Ascending aorta (tissue), 2 donors: ENCODE measurements at places on chromosomes 5 and 9.

DNA sequence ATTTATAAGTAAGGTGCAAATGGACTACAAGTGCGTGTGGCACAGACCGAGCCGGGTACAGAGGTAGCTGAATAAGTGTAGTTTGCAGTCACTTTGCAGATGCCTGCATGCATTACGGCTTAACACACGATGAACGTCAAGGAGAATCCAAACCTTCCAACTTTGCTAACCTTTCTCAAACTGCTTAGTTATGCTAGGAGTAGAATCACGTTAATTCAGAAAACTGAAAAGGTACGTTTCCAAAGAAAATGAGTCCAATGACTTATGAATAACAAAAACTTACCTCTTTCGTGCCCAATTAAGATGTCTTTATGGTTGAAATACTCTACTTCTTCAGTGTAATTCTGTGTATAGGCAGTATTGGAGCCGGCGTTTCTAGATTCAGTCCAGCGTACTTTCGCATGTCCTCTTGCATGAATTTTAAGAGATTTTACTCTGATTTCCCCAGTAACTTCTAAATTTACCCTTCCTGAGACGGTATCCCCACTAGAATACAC lies 539 bp downstream of the ARRDC3 start:
- DNase-seq: no peak

GRCh38 chr9:25212361-25212760 lies 465.9 kb downstream of the TUSC1 start:
- no peak for DNase-seq

DNA sequence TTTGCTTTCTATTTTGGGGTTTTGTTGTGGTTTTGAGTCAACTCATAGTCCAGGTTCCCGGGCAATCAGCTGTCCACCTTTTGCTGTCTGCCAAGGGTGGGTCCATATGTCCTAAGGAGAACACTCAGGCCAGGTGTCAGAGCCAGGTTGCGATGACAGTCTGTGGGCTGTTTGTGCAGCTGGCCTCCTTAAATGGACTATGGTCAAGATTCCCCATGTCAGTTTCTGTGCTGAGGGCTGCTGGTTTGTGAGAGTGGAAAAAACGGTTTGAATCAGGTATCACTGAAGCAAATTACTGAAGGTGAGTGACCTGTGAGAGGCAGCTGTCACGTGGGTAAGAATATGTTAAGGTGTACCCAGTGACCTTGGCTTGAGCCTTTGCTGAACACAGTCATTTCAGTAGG lies 33.0 kb downstream of the SNX30 start:
- DNase-seq: no peak

GRCh38 chr9:21709464-21710058 lies 92.9 kb upstream of the MTAP start:
- peak; percentile 74 for DNase-seq

GRCh38 chr5:65009207-65009606 lies 240.5 kb downstream of the CWC27 start:
- no peak for DNase-seq

- no peak for DNase-seq
Observed at GRCh38 chr5:2861605-2862004, 110.1 kb upstream of the IRX2 start.

- DNase-seq: no peak
Observed at GRCh38 chr5:6716629-6717149, 3.5 kb downstream of the TENT4A start.

DNA sequence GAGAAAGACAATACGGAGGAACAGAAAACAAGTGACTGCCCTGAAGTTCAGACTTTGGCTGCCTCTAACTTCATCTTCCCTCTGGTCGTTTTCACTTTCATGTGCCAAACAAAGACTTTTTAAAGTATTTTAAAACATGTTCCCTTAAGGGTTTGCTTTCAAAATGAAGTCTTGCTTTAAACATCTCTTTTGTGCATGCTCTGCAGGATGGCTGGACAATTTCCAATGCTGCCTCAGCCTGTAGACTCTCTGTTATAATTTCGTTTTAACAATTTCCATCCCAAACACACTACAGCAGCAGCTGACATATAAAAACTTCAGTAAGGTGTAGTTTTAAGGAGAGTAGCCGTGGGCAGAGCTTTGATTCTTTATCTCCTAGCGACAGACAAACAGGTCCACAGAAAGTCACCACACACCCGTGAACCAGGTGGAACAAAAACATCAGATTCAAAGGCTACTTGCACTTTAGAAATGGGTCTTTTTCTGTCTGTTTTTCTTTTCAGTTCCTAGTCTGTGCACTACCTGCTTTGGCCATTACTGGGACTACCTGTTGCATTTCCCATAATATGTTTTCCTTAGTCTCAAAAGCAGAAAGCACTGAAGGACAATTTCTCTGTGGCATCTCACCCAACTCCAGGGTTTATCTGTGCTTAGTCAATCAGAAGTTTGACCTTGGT lies 308.9 kb downstream of the DTWD2 start:
- DNase-seq: no peak

DNA sequence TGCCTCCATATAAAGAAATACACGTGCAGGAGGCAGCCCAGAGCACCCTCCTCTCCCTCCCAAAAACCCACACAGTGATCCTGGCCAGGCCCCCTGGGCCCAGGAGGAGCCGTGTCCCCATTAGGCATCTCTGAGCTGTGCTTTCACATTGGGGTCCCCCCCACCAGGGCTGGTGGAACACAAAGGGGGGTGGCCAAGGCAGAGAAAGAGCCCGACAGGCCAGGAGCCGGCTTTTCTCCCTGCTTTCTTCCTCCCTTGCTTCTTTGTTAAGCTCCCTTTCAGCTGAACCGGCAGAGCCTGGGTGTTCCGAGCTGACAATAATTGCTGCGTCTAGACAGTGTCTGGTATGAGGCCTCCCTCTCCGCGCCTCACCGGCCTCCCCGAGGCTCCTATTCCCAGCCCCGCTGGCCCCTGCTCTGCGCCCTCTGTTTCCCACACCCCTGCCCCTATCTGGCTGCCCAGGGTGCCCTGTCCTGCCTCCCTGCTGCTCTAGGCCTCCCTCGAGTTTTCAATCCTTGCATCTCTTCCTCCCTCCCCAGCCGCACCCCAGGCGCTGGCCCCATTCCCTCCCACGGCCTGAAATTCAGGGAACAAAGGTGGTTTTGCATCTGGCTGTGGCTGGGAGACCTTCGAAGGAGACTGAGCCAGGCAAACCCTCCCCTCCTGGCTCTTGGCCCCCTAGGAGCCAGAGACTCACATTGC lies 120.6 kb downstream of the C9orf50 start:
- no peak for DNase-seq

DNA sequence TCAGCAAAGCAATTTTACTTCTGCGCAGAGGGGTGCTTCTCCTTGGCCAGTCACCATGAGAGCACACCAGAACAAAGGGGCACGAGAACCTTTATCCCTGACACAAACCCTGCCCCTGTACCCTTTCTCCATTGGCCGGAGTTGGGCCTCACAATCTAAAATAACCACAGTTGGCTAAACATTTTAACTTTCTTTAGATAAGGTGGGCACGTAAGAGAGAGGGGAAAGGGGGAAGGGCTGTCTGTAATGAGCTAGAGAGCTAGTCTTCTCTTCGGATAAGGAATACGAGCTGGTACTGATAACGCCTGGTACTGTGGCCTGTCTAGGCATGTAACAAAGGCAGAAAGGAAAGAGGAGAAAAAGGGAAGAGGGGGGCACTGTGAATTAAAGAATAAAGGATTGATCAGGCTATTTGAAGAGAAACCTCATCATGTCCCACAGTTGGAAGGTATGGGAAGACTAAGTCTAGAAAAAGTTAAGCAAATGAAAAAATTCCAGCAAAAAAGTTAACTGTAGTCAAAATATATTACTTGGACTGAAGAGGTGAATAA lies 1.8 kb upstream of the IARS1 start:
- no peak for DNase-seq

- DNase-seq: no peak
Observed at GRCh38 chr5:40678460-40679147, 1.1 kb upstream of the PTGER4 start.

DNA sequence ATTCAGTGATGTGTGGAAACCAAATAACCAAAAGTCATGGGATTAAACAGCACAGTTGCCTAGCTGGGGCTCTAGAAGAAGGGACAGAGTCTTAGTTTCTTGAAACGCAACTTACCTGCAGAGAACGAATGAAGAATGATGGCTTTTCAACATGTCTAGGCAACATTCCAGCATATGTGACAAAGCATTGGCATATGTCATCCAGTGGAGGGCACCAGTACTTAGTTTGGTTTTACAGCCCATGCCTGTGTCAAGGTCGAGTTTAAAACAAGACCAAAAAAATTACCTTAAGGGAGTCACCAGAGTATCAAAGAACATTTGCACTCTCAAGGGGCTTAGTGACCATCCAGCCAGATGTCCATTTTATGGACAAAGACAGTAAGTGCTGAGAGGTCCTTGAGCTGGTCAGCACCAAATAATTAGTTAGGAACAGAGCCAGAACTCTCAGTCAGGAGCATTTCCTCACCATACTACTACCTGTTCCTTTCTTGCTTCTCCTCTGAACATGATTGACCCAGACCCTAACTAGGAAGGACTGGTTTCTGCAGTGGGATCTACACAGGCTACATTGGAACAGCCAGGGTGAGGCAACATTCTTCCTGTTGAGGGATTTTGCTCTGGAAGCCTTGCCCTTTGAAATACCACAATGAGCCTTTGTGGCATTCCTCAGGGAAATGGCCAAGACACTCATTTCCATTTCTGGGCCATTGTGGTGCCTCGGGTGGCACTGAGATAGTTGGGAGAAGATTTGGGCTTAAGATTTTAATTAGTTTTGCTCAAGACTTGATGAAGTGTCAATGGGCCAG lies 75.4 kb upstream of the ANKH start:
- DNase-seq: no peak

- no peak for DNase-seq
Observed at GRCh38 chr5:9231842-9232241, 314.0 kb downstream of the SEMA5A start.

DNA sequence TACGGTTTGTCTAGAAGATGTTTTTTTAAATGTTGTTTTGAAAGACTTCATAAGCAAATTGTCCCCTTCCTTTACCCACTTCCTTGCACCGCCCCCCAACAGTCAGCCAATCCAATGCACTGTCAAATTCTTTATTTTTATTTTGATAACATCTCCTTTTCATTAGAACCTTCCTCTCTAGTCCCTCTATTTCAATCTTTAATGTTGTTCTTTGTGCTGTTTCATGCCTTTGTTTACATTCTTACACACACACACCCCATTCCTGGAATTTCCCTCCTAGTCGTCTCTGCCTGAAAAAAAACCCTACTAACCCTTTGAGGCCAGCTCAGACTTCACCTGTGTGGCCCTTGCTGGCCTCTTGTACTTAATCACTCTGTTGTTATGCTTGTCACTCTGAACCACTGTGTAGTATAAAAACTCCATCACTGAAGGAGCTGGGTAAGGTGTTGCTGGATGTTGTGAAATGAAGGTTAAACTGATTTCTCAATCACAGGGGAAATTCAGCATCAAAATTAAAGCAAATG lies 133.4 kb downstream of the UGCG start:
- DNase-seq: no peak

GRCh38 chr9:98144076-98144475 lies 25.1 kb upstream of the TRIM14 start:
- no peak for DNase-seq

DNA sequence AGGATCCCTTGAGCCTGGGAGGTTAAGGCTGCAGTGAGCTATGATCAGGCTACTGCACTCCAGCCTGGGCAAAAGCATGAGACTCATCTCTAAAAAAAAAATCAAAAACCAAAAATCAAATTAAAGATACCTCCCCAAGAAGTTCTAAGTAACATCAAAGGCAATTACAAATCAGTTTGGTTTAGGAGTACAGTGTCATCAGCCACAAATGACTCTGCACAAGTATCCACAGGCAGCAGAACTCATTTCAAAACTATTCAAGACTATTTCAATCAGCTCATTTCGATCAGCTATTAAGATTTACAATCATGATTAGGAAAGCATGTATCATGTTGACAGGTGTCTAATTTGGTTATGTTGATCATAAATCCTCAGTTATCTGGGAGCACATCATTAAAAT lies 19.1 kb downstream of the TRMO start:
- no peak for DNase-seq
